ENCODE measurements at places on chromosomes 16 and 17.

GRCh38 chr16:60302676-60303075 is 1568.6 kb upstream of the GOT2 start:
- DNase-seq: no peak

GRCh38 chr17:59400858-59401257 is 69.4 kb downstream of the YPEL2 start:
- DNase-seq: no peak

DNA sequence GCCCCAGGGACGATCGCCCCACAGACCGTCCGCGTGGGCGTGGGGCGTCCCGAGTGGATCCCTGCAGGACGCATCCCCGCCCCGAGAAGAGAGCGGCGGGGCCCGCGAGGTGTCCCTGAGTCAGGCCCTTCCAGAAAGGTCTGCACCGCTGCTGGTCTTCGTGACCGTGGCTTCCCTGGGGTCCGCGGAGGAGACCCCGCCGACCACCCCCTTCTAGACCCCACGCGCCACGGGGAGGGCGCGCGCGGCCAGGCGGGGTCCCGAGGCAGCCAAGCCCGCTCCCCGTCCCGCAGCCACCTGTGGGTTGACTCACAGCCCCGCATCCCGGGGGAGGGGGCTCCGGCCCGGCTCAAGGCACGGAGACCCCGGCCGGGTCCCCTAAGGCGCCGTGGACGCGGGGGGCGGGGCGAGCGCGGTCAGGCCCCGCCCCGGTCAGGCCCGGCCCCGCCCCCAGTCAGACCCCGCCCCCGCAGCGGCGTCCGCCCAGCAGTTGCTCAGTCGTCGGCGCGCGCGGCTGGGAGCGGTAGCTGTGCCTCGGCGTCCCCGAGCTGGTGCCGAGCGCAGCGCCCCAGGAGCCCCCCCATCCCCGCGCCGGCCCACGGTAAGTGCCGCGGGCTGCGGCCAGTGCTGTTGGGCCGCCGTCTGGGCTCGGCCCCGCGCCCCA is at the start of gene BAIAP3:
Gene BAIAP3, plus strand, starts transcription at position 497 of the 664 bp plus-strand sequence. CDS start 4,905 bp downstream, outside the sequence.
- peak; percentile 51 for DNase-seq

GRCh38 chr16:67672739-67673662 is 6.4 kb downstream of the C16orf86 start:
- peak; percentile 59 for DNase-seq

DNA sequence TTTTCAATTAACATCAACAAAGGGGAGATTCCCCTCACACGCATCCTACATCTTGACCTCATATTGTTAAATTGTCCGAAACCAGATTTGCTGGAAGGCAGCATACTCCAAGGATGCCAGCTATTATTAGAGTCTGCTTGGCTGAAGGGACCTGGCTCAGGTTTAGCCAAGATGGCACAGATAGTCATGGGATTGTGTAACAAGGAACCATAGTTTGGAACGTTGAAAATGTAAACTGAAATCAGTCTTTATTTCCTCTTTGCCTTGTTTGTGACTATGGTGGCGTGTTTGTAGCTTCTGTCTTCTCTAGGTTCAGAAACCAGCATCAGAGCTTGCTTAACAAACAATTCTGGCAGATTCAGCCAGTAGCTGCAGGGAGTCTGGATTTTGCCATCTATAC is 5.9 kb downstream of the ARSG start:
- no peak for DNase-seq

DNA sequence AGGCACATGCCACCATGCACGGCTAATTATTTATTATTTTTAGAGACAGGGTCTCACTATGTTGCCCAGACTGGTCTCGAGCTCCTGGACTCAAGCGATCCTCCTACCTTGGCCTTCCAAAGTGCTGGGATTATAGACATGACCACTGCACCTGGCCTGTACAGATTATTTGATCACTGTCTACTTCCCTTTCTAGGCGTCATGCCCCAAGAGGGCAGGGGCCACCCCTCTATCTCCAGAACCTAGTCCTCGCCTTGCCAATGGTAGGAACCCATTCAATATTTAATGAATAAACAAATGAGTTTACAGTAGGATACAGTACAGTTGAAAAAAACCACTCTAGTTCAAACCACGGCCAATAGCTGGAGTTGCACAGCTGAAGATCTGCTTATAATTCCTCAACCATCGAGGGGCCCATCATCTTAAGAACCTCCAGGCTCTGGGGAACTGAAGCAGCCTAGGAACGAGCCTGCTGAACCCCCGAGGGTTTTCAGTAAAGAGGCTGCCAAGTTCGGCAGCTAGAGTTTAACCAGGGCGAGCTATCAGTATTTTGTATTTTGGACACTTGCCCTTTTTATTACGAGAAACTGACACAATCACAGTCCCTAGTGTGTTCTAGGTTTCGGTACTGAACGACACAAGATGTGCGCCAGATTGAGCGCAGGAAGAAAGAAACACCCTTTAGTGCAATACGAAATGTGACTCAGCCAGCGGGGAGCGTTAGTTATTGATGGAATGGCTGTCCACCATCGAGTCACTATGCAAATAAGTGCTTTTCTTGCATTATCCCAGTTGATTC is 14.6 kb downstream of the ADCY9 start:
- DNase-seq: no peak

- no peak for DNase-seq
These were observed 536.7 kb upstream of the HSBP1 start for GRCh38 chr16:83271123-83271522.

DNA sequence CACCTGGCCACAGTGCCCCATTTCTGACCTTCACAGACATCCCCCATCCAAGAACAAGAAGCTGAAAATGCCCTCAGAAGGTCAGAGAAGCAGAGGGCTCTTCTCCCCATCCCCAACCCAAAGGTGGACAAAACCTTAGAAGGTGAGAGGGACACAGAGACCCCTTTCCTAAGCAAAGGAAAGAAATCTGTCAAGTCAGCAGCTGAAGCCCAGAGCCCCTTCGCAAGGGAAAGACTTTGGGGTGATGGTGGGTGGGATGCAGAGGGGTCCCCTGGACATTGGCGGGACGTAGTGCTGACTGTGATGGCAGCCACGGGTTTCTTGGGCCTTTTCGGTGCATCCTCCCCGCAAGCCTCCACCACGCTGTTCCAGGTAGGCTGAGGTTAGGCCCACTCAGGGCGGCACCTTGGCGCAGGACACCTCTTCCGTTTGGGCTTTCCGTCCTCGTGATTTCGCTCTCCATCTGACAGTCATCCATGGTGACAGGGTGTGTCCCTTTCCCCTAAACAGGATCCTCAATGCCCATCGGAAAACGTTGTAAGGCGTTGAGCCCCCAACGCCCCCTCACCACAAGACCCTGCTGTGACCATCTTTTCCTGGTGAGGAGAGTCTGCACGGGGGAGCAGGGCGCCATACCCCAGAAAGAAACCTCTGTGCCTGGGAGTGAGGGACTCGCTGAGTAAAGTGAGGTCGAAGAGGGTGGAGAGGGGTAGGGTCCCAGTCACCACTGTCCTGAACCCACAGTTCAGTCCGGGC is 10.7 kb upstream of the GSDMA start:
- no peak for DNase-seq

GRCh38 chr16:54284319-54284930 is 2.2 kb downstream of the IRX3 start:
- DNase-seq: no peak

DNA sequence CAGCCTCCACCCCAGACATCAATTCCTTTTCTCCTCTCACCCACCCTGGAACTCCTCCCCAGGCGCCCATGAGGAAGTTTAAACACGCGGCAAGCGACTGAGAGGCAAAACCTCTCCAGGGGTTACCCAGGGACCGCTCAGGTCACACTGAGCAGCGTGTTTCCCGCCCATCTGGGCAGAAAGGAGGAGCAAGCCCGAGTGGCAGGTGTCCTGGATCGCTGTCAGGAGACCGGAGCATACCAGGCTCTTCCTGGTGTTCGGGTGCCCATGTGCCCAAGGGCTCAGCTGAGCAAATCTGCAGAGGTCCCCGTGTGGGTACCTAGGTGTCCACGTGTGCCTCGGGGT is 491 bp downstream of the SLC25A19 start:
- no peak for DNase-seq

DNA sequence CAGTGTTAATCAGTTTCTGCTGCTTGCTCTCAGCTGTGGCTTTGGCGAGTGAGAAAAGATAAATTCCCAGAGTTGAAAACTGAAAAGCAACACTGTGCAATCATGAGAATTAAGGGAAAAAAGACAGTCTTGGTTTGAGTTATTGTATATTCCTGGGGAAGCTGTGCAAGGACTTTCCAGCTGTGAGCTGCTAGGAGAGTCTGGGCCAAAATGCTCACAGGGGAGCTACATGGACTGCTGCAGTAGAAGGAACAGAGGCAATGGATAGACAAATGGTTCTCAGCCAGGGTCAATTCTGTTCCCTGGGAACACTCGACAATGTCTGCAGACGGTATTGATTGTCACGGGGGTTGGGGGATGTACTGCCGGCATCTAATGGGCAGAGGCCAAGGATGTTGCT is 102.0 kb upstream of the ADAMTS18 start:
- DNase-seq: no peak

DNA sequence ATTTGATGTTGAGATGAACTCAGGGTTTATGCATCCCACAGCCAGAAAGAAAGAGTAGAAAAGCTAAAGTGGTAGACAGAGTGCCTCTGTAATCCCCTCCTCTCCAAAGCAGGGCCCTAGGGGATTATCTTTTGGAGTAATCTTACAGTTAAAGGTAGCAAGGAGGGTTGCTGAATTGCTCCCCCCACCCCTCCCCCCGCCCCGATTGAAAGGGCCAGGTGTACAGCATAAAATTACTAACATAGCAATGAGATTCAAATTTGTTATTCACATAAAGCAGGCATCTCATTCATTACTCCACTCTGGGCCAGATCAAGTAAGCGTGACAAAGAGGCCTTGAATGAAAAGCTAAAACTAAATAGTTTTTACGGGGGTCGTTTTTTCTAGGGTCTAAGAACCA is 72.7 kb downstream of the STH start:
- no peak for DNase-seq

GRCh38 chr17:44204441-44204882 is 4.8 kb upstream of the ATXN7L3 start:
- no peak for DNase-seq

GRCh38 chr16:78072275-78072674 is 27.2 kb upstream of the WWOX start:
- no peak for DNase-seq

DNA sequence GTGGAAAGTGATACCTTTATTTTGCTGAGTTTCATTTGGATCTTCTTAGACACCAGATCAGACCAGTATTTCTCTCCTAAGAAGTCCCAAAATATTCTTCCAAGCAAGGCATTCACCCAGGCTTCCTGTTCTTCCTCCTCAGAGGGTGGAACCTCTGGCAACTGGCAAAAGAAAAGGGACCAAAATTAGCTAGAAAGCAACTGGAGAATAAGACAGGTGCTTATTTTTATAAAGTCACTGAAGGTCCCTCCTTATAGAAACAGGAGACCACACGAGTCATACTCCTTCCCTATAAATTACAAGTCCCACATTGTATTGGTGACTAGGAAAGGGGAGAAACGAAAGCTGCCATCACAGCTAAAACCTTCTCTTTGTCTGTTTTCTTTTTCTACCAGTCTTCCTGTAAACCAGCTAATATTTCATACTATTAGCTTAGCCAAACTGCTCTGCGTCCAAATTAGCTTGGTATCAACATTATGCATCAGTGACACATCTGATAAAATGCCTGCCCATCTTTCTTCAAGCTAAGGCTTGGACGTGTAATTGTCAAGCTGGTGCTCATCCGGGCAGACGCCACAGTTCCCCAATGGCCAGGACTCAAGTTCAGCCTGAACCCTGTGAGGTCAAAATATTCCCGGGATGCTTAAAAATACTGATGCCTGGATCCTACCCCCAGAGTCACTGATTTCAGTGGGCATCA is 47.5 kb upstream of the ERN1 start:
- no peak for DNase-seq

DNA sequence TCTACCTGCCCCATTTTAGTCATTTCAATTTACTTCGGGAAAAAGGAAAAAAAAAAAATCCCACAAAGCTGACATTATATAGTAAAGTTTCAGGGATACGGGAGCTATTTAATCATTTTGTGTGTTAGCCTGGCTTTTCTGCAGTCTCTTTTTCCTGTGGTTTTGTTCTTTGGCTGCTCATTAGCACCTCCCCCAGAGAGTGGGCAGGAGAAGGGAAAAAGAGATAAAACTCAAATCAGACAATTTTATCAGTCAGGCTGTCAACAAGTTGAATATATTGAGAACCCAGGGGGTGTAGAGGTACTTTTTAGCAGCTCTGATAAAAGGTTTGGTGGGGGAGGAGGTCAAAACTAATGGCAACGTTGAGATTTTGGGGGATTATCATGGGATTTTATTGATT is 559.0 kb upstream of the PSMD7 start:
- DNase-seq: no peak

- no peak for DNase-seq
These were observed 194.3 kb downstream of the ZNF423 start for GRCh38 chr16:49661465-49662187.

- no peak for DNase-seq
These were observed 281.4 kb downstream of the BCAS3 start for GRCh38 chr17:60959011-60959410.

GRCh38 chr16:27813591-27813990 is 249.9 kb downstream of the GSG1L start:
- no peak for DNase-seq

DNA sequence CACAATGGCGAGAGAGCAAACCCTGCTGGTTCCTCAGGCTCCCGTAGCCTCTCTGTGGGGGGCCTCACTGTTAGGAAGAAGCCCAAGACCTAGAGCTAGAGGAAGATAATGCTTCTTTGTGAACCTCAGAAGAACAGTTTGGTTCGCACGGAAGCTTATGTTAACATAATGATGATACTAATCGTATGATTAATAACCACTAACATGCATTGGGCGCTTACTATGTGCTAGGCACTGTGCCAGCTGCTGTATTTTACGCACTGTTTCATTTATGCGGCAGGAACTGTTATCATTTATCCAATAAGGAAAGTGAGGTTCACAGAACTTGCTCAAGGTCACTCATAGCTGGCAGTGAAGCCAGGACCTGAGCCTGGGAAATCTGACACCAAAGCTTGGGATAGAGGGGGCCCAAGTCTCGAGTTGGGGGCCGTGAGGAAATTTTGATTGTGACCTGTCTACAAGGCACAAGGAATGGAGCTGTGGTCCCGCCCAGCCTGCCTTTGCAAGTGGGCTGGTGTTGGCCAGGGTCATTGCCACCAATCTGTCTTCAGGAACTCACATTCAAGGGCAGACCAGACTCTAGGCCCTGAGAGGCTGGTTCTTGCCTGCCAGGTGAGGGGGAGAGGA is 6.8 kb downstream of the PRCD start:
- DNase-seq: no peak

- DNase-seq: no peak
These were observed 190.3 kb upstream of the ANKFN1 start for GRCh38 chr17:55962951-55963401.

- no peak for DNase-seq
These were observed 46.1 kb downstream of the IRX3 start for GRCh38 chr16:54240271-54241129.

GRCh38 chr17:81091154-81091553 is 56.2 kb downstream of the BAIAP2 start:
- no peak for DNase-seq

DNA sequence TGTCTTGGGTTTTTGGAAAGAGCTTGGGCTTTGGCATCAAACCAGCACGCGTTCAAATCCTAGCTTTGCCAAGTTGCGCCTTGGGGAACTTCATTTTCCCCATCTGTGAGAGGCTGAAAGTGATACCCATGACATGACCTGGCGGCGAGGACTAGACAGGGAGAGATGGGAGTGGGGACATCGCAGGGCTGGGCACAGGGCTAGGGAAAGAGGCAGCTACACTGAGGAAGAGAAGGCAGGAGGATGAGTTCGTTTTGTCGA is 202.9 kb downstream of the IRF8 start:
- DNase-seq: no peak

GRCh38 chr16:89845417-89845816 is 17.1 kb downstream of the SPIRE2 start:
- no peak for DNase-seq

- DNase-seq: no peak
These were observed 12.2 kb upstream of the DUS1L start for GRCh38 chr17:82077617-82078358.
